ENCODE measurements at places on chromosomes 6 and 20.

GRCh38 chr20:35891375-35891774, 62.9 kb downstream of the SCAND1 start:
- DNase-seq: no peak

- DNase-seq: no peak
These were observed 2.6 kb downstream of the DSE start for GRCh38 chr6:116373300-116373699.

DNA sequence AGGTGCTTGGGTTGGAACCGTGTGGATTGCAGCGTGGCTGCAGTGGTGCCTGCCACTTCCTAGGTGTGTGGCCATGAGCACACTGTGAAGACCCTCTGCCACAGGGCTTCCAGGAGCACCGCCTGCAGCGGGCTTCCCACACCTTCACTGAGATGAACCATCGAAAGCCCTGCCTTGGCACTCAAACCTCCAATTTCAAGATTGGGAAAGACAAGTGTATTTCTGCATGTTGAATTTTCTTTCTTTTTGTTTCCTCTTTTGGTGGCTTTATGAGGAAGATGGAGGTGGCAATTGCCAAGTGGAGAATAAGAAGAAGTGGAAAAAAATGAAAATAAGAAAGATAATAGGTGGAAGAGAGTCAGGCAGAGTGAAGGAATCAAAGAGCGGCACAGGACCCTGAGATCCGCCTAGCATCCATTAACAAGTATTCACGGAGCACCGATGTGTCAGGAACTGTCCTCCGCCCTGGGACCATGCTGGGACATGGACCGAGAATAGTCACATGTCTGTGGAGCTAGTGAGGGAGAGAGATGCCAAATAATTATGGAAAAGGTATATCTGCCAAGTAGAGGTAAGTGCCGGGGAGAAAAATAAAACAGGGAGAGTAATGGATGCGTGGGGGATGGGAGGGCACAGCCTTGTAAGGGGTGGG, 159.9 kb downstream of the BCAS1 start:
- no peak for DNase-seq

- DNase-seq: no peak
These were observed 506.2 kb upstream of the SLC35B3 start for GRCh38 chr6:8941577-8941976.

- DNase-seq: peak; percentile 82
These were observed at the start of gene SH3BGRL2 for GRCh38 chr6:79630883-79631692. Gene SH3BGRL2, plus strand, starts transcription at chr6:79631329. Its CDS starts 133 bp downstream, at chr6:79631462.

- DNase-seq: no peak
These were observed 463 bp upstream of the HLA-DMB start for GRCh38 chr6:32941214-32941768.

DNA sequence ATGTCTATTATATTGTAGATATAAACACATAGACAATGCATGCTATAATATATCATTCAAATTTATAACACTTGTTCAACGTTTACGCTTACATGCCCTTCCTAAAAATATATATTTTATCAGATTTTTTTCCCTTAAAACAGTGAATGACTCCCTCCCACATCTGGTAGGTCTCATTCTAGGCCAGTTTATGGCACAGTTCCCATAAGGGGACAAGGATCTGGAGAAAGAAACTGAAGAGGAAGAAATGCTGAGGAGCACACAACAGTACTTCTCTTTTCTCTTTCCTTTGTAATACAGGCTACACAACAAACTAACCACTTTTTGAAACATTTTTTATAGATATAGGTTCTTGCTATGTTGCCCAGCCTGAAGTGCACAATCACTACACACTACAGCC, 48.6 kb upstream of the RCAN2 start:
- no peak for DNase-seq

- no peak for DNase-seq
These were observed 891.3 kb downstream of the EYS start for GRCh38 chr6:64815718-64816117.

GRCh38 chr20:16078172-16078898, 494.9 kb downstream of the KIF16B start:
- DNase-seq: no peak

- DNase-seq: peak; percentile 54
These were observed 156.8 kb upstream of the SALL4 start for GRCh38 chr20:51959066-51959542.

- DNase-seq: no peak
These were observed 59.3 kb downstream of the TBC1D7 start for GRCh38 chr6:13268913-13269518.

DNA sequence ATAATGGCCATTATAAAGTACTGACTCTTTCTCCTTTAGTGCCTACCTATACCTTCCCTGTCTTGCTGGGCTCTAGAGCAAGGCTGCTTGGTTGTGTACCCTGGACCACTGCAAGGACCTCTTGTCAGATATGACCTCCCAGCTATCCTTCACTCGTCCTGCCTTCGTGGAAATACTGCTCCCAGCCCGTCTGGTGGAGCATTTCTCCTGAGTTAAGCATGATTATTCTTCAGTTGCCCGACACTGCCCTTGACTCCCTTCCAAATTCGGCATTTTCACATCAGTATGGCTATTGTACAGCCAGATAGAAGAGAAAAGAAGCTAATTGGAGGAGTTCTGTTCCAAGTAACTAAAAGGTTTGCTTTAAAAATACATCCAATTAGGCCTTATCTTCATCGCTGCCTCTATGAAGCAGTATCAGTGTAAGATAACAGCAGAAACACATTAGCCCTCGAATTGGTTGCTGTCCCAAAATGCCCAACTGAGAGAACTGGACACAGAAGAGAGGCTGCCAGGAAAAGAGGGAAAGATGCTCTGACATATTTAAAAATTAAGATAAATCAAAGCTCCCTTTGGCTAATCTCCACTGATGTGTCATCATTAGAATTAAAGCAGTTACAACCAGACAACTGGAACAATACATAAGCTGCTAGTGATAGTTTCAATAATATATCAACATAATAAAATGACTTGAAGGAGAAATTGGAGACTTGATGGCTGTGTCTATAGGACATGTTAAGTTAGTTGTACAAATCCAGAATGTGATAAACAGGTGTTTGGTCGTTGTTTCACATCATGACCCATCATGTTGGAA, 54.4 kb downstream of the OPRM1 start:
- no peak for DNase-seq

DNA sequence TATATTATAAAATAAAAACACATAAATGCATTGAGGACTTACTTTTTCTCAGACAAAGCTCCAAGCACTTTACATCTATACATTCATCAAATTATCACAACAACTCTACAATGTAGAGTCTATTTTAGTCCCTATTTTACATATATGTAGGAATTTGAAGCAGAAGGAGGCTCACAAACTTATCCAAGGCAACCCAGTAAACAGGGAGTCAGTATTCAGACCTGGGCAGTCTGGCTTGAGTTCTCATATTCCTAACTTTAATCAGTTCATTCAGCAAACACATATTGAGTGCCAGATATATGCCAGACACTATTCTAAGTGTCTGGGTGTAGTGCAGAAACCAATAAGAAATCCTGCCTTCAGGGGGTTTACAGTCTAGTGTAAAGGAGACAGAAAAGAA, 129.2 kb downstream of the C6orf58 start:
- DNase-seq: no peak

DNA sequence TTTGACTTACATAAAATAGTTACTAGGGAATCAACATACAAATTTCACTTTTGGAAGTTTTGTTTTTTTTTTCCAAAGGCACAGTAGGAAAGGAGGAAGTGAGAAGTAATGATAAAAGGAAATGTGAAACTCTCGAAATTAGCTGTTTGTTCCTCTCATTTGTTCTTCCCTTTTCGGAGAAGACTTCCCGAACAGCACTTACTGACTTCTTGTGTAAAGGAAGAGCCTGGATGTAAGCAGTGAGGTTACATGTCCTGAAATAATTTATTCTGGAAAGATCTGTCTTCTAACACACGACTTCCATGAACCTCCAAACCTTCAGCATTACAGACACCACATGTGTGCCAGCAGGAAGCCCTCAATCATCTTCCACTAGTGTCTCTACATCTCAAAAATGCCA, 59.1 kb downstream of the KIF16B start:
- no peak for DNase-seq

DNA sequence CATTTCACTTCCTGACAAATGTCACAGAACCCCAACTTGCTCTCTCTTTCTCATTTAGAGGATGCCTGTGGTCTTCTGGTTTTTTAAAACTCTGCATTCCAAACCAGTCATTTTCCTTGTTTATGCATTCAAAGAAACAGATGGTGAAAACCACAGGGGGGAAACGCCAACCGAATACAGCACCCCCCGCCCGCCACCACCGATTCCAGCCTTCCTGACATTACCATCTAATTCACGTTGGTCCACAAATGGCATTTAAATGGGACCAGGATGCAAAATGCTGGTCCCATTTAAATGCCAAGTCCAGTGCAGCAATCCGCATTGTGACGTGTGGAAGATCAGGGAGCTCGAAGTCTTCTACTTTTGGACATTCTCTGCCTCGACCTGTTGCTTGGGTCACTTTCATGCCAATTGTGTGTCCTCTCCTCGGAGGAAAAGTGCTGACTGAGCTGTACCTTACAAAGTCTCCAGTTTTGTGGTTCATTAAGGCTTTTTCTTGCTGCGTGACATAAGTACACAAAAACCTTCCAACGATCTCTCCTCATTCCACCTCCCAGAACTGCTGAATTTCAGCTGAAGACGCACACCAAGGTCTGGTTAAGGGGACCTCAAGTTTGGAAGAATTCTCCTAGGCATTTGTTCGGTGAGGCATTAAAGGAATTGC, 35.8 kb downstream of the NEDD9 start:
- DNase-seq: peak; percentile 38

DNA sequence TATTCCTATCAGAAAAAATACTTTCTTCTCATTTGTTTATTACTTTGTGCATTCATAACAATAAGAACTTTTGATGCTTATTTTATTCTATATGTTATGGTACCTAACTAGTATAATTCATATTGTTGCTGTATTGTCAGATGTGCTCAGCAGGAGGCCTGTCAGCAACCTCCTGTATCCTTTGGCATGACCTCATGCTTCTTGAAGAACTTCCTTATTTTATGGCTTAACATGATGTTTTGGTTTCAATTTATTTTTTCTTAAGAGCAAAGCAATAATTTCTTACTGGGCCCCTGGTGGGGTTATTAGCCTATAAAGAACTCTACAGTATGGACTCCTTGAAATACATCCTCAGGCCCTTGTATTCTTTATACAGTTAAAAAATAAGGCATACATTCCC, 17.3 kb downstream of the GGTLC1 start:
- DNase-seq: peak; percentile 90
